ENCODE measurements at places on chromosomes 3 and 15.

DNA sequence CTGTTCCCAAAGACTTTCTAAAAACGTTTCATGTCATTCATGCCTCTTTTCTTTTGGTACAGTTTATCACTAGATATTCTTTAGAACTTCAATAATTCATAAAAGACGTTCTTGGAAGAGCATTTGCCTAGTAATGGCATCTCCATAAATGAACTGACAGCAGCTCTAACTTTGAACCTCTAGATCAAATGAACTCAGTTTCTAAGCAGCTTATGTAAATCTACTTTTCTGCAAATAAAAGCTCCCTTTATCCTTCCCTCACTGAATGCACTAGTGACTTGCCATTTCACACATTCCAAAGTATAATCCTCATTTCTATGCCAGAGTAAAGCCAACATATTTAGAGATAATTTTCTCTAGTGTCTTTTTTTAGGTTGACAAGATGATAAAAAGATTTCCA, 85.2 kb downstream of the ZMAT3 start:
- no peak for DNase-seq

- no peak for DNase-seq
Observed at GRCh38 chr3:24129549-24129948, 184.5 kb downstream of the NR1D2 start.

DNA sequence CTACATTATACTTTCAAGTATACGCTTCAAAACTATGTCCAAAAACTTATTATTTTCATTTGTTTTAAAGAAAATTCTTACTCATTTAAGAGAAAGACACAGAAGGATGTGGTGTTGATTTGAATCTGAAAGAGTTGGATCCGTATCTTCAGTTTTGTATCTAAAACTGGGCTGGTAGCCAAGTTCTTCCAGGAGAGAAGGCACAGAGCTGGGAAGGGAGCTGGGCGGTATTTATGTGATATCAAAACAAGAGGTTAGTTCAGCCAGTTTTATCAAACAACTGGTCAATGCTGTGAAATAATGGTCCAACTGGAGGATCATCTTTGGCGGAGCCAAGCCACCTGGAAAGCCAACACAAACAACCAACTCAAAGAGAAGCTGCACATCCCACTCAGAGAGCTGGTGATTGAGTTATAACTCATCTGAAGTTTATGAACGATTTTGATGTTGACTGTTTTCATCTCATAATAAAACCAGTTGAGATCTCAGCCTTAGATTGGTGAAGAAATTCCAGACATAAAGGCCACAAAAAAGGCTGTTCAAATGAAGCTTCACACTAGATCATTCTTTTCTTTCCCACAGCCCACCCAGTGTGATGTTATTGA, 489.6 kb upstream of the RASGRP1 start:
- no peak for DNase-seq

GRCh38 chr3:31572236-31573004, 39.7 kb downstream of the STT3B start:
- DNase-seq, result no peak

GRCh38 chr15:61339516-61339915, 110.4 kb upstream of the RORA start:
- DNase-seq, result no peak

GRCh38 chr3:192481638-192482037, 245.7 kb downstream of the FGF12 start:
- DNase-seq, result no peak

- DNase-seq, result no peak
Observed at GRCh38 chr15:90930861-90931574, 1.3 kb downstream of the HDDC3 start.

DNA sequence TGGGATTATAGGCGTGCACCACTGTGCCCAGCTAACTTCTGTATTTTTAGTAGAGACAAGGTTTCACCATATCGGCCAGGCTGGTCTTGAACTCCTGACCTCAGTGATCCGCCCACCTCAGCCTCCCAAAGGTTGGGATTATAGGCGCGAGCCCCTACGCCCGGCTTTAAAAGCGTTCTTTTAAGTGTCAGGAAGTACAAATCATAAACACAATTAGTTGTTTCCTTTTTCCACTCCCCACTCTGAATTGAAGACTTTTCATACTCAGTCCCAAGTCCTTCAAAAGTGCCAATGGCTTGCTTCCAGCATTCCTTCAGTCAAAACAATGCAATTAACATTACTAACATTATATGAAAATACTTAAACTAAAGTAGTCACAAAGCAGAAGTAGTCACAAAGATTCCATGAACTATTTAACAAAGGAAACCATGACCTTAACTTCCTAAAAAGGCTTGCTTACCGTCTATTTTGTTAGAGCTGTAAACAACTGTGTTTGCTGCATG, 8.1 kb downstream of the WDR82 start:
- no peak for DNase-seq

DNA sequence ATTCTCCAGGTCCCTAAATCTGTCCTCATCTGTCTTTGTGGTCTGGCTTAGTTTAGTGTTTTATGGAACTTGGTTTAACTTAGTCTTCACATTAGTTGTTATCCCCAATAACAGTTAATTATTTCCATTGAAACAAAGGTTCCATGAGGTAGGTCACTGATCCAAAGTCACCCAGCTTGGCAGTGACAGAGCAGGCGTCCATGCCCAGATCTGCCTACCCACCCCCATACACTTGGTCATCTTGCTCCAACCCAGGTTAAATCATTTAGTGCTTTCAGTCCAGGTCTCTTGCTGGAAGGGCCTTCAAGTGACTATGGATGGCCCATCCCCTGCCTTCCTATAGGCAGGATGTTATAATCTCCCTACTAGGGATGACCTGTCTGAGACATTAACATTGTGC, 127.4 kb downstream of the MYRIP start:
- DNase-seq, result no peak

- no peak for DNase-seq
Observed at GRCh38 chr3:192545333-192545732, 182.0 kb downstream of the FGF12 start.

GRCh38 chr3:132628157-132628556, 31.1 kb downstream of the ACKR4 start:
- DNase-seq, result no peak

DNA sequence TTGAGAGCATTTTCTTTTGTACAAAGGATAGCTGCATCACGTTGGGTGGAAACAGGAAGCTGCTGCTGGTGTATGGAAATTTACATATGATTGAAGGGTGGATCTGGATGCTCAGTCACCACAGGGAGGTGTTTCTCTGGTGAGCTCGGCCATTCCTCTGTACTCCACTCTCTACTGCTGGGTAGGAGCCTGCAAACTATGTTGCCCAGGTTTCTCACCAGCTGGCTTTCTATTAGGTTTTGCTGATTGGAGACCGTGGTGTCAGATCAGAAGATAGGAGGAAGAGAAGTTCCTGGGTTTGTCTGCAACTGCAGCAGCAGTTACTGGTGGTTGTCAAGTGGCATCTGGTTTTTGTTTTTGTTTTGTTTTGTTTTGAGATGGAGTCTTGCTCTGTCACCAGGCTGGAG, 61.7 kb downstream of the TAMM41 start:
- no peak for DNase-seq

GRCh38 chr15:79897701-79898113, 893 bp upstream of the MTHFS start:
- no peak for DNase-seq

- DNase-seq, result no peak
Observed at GRCh38 chr15:70508561-70509281, 254.6 kb downstream of the UACA start.

- no peak for DNase-seq
Observed at GRCh38 chr15:63573533-63573932, 23.7 kb upstream of the FBXL22 start.

DNA sequence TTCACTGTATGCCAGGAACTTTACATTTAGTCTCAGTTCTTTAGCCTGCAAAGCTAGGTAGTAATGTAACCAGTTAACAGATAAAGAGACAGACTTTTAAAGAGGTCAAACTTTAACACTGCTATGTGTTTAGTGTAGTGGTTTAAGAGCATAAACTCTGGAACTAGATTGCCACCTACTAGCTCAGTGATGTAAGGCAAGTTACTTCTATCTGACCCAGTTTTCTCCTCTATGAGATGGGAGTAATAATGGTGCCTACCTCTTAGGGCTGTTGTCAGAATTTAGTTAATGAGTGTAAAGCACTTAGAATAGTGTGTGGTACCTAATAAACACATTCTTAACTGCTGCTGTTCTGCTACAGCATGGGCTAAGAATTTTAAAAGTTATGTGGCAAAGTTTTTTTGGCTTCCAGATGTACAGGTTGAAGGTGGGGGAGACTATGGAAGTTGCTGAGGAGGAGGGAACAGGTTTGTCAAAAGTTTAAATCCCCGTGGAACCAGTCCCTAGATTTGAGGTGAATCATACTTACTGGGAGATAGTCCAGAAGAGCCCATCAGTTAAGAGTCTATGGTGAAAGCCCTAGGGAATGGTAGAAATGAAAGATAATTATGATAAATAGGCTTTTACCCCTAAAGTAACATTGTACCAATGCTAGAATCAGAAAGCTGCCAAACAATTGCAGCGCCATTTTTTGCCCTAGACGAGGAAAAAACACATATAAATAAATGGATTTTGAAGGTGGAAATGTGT, 13.9 kb downstream of the TSC22D2 start:
- no peak for DNase-seq

- DNase-seq, result no peak
Observed at GRCh38 chr15:83489690-83490089, 42.5 kb downstream of the SH3GL3 start.

- no peak for DNase-seq
Observed at GRCh38 chr15:50873935-50874361, 34.5 kb upstream of the AP4E1 start.

GRCh38 chr3:111314898-111315297, 227.1 kb upstream of the CD96 start:
- DNase-seq, result no peak

DNA sequence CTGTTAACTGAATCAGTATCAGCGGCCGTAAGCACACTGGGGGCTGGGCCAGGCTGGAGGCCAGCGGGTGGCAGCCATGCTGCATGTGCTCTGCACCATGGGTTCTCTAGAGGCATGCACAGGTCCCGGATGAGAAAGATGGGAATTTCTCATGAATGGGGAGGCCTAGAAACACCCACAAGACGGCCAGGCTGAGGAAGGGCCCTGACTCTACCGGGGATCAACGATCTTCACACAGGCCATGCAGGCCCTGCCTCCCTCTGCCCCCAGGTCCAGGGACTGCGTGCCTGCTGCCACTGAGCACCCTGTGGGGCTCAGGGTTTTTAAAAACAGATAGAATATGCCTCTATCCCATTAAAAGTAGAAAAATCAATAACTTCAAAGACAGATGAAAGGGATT, 32.7 kb downstream of the SLC41A3 start:
- no peak for DNase-seq

DNA sequence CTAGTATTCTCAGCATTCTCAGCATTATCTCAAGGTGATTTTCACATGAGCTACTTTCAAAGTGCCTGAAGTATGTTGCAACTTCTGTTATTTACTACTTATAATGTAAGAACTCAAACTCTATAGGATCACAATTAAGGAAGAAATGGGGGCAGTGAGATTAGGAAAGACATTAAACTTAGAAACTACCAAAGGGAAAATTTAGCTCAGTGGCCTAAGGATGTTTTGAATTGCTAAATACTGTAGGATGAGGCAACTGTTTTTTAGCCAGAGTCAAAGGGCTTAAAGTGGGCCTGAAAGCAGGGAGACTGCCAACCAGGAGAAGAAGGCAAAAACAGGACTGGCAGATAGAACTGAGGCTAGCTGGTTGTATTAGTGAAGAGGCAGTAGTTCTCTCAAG, 55.5 kb upstream of the MBNL1 start:
- DNase-seq, result no peak

GRCh38 chr3:185172086-185173049, 19.5 kb upstream of the C3orf70 start:
- DNase-seq, result no peak

- DNase-seq, result no peak
Observed at GRCh38 chr3:100753846-100754245, 44.6 kb downstream of the TFG start.

GRCh38 chr15:76377217-76377616, 40.6 kb downstream of the ISL2 start:
- no peak for DNase-seq

- no peak for DNase-seq
Observed at GRCh38 chr3:24510030-24510648, 15.5 kb upstream of the THRB start.

DNA sequence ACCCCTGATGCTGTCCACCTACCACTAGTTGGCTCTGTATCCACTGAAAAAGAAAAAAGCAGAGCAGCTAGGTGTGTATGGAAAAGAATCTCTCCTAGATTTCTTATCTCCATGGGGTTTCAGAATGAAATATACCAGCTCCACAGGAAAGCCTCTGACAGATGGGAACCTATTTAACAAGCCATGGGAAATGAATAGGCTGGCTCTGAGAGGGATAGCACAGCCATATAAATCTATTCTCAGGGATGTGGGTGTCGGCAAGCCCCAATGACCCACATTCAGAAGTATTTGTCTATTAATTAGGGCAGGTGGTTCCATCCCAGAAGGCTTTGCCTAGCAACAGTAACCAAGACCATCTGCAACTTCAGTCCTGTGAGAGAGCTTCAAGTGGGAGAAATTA, 694.1 kb downstream of the AGBL1 start:
- no peak for DNase-seq

DNA sequence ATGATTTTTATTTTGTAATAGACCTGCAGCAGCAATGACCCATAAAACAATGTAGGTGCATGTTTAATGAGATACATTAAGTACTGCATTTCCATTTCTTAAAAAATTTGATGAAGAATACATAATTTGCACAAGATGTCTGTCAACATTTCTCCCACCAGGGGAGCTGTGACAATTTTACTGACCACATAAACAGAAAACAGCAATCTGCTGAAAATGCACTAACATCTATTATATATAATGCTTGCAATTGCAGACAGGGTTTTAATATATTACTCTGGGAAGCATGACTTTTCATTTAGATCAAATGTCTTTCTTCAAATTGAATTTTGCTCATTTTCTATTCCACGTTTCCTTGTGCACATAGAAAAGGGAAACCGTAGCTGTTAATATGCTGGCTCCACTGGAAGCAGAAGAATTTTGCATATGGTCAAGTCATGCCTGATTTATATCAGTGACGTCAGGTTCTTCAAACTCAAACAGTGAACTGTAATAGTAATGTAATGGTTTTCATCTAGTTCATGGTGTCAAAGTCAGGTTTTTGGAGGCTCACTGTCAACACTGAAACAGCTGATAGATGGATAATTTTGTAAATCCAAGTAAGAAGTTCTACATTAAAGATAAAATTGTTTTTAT, 79.8 kb upstream of the IGF1R start:
- no peak for DNase-seq

DNA sequence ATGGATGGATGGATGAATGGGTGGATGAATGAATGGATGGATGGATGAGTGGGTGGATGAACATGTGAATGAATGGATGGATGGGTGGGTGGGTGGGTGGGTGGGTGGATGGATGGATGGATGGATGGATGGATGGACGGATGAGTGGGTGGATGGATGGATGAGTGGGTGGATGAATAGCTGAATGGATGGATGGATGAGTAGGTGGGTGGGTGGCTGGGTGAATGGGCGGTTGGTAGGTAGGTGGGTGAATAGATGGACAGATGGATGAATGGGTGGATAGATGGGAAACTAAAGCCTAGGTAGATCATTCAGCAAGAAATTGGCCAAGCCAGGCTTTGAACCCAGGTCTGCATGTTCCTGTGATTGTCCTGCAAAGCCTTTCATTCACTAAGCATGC, 155.6 kb downstream of the WNT5A start:
- DNase-seq, result no peak

- no peak for DNase-seq
Observed at GRCh38 chr3:15295506-15295905, 36.9 kb downstream of the SH3BP5 start.
